Pulmonary artery endothelial cell (primary cell): ENCODE measurements at places on chromosomes 6 and 20.

DNA sequence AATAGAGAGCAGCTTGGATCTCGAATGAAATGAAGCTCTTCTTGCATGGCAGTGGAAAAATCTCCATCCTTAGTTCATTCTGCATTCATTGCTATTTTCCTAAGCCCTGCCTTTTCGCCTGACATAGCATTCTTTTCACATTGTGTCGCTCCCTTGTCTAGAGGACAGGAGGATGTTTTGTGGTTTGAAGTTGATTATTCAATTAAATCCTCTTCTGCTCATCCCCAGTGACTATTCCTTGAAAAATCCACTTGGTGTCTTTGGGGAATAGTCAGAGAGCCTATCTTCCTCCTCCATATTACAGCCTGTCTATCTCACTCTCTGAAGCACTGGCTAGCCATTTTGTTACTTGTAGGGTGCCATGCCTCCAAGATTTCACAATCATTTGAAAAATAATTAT, 161.2 kb downstream of the KLHL32 start:
- no peak for DNase-seq

GRCh38 chr6:158311193-158311592, 1.1 kb upstream of the TULP4 start:
- no peak for DNase-seq

DNA sequence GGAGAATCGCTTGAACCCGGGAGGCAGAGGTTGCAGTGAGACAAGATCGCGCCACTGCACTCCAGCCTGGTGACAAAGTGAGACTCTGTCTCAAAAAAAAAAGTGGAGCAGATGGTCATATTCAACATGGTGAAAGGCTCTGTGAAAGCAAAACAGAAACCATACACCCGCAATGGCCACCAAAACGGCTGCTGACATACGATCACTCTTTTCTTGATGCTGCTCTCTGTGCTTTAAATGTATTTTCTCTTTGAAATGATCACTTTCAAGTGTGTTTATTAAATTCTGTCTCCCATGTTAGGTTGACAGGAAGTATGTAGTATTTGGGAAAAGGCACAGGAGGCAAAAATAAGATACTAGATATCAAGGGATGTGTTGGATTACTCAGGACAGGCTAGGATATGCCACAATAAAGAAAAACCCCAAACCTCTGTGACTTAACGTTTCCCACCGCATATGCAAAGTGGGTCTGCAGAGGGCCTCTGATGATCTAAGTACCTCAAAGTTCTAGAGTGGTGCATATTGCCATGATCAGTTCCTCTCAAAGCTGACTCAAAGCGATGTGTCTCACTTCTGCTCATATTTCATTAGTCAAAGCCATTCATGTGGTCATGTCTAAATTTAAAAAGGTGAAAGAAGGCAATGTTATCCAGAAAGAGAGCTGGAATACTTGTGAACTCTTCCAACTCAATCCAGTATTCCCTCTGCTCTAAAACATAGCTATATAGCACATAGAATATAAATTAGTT, 155.1 kb upstream of the SOX4 start:
- DNase-seq, result no peak

GRCh38 chr6:53162606-53163005, 14.0 kb upstream of the GCM1 start:
- no peak for DNase-seq

- no peak for DNase-seq
Observed at GRCh38 chr6:106316375-106316766, 9.2 kb downstream of the ATG5 start.

DNA sequence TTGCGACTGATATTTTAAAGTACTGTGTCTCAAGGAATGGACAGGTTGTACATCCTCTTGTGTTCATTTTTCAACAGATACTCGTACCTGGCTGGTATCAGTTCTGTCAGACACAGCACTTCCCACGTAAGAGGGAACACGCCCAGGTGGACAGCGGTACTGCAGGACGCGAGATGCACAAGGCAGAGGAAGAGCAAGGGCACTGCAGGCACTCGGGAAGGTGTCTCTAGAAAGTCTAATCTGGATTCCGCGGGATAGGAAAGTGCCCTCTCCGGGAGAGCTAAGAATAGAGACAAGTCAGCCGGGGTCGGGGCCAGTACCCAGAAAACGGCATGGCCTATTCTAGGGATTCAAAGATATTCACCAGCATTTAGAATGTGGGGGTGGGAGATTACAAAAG, 94.2 kb upstream of the MBOAT1 start:
- no peak for DNase-seq

DNA sequence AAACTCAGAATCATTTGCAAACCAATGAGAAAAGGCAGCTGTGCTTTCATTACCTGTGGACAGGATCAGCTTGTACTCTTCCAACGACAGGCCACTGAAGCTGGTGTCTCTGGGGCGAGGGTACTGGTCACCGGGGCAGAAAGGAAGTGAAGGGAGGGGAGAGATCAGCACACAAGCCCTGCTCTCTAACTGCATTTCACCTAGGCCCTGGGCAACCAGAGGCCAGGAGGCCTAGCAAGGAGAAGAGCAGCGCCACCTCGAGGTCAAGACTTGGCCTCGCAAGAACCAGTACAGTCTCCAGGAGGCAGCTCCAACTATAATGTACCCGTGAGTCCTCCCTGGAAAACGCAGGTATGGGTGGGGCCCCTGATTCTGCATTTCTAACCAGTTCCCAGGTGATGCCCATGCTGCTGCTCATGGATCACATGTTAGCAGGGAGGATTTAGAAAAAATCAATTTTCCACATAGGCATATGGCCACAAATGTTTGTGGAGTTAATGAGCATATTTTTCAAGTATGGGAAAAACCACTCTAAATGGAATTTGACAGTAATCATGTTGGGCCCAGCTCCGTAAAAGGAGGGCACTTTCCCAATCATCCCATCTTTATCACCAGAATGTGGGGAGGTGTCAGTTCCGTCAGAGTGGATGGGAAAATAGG, 11.0 kb downstream of the UQCC2 start:
- peak; percentile 53 for DNase-seq

DNA sequence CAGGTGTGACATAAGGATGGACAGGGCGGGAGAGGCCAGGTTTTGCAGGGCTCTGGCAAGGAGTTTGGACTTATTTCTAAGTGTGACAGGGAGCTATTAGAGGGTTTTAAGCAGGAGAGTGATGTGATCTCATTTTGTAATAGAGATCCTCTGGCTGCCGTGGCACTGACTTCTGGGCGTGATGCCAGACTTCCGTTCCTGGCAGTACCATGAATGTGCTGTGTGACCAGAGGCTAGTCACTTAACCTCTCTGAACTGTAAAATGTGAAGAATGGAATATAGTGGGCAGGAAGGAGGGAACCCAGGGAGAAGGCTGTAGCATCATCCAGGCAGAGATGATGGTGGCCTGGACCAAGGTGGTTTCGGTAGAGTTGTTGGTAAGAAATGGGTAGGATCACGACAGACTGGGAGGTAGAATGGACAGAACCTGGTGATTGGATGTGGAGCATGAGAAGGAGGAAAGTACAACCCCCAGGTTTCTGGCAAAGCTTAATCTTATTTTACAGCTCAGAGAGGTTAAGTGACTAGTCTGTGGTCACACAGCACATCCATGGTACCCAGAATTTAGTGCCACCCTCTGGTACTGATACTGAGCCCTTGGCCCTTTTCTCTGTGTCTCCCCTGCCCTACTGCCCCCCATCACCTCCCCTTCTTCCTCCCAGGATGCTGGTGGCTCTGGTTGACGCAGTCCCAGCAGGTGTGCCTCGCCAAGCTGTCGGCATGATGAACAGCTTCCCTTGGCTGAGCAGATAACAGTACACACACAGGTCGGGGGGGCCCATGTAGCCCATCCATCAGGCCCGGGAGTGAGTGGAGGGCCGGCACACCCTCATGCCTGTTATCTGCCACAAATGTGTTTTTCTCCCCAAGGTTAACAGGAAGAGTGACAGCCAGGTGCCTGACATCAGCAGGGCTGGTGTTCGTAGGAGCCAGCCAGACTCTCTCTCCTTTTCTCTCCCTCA, 52.9 kb upstream of the CTNNBL1 start:
- DNase-seq, result no peak

DNA sequence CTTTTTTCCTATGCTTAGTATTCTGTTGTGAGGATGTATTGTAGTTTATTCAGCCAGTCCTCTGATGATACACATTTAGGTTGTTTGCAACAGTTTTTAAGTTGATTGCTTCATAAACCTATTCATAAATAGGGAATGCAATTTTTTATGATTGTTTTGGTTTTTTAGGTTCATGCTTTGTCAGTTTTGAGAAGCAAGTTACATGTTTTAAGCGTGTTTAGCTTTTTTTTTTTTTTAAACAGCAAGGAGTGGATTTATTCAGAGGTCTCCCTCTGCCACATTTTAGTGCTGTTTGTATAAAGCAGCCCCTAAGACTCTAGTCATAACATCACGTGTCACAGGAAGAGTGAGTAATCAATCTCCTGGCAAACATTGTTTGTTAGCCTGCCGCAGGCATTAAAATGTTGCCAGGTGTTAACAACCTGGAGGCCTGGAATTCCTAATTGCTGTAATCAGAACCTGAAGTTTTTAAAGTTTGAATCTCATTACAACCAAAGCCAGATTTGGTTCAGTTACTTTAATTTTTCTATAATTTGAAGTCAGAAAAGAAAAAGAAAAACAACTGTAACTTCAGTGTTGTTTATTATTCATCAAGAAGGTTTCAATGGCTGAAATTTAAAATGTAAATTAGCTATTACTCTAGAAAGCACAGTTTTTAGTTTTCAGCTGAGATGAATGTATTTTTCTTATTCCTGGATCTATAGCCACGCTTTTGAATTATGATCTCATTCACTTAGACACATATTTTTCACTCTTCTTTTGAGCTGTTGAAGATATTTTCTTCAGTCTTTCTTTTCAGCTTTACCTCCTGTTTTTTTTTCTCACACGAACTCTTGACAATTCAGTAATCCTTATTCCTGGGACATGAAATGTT, 59.2 kb downstream of the KCNS1 start:
- DNase-seq, result peak; percentile 67

GRCh38 chr6:112595841-112596240, 248.7 kb downstream of the RFPL4B start:
- DNase-seq, result no peak

DNA sequence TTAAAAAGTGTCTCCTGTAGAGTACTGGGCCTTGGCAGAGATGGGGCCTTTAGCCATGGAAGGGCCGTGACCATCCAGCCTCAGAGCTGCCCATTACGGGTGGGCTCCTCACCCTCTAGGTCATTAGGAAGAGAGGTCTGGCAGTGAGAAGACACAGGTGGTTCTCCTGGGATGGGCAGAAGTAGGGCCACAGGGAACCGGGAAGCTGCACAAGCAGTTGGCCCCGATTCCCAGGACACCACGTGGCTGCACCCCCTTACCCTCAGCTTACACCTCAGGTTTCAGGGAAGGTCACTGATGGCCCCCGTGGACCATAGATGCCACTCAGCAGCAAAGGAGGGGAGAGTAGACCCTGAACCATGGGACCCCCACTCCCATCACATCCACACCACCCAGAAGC, 1.6 kb downstream of the RAET1G start:
- no peak for DNase-seq

DNA sequence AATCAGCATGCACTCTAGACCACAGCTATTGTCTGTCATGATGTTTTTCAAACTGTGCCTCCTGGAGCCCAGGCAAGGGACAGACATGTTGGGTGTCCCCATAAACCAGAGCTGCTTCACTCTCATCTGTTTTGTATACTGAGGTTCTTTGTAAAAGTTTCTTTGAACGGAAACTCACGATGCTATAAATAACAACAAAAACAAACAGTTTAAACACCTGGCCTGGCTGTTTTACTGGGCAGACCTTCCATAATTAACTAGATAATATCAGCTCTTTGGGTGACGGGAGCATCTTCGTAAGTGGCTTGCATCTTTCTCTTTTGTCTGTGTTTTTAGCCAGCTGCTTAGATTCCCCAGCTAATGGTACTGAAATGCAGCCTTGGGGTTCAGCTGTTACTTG, 190.3 kb downstream of the ZDHHC14 start:
- no peak for DNase-seq

DNA sequence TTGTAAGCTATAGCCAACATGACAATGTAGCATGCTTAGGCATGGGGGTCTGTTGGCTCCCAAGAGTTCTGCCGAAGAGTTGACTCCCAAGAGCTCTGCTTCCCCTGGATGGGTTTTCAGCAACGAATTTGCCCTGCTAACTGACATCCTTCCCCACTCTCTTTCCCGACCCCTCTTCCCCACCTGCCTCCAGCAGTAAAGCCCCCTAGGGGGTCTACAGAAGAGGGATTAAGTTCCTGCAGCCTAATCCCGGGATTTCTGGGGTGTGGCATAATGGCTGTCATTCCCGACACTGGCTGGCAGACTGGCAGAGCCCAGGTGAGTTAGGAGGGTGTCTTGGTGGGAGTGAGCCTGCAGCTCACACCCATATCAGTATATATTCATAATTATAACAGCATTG, 121.0 kb upstream of the ZNF184 start:
- DNase-seq, result no peak

GRCh38 chr20:40939667-40940066, 89.0 kb upstream of the TOP1 start:
- DNase-seq, result no peak

DNA sequence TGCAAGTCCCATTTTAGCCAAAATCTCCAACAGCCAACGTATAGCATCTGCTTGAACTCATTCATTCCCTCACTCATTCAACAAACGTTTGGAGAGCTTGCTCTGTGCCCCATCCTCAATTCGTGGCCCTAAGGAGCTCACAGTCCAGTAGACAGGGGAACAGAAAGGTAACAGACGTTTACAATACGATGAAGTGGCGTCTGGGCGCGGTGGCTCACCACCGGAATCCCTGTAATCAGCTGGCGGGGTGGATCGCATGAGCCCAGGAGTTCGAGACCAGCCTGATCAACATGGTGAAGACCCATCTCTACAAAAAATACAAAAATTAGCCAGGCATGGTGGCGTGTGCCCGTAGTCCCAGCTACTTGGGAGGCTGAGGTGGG, 790 bp upstream of the E2F1 start:
- DNase-seq, result no peak

DNA sequence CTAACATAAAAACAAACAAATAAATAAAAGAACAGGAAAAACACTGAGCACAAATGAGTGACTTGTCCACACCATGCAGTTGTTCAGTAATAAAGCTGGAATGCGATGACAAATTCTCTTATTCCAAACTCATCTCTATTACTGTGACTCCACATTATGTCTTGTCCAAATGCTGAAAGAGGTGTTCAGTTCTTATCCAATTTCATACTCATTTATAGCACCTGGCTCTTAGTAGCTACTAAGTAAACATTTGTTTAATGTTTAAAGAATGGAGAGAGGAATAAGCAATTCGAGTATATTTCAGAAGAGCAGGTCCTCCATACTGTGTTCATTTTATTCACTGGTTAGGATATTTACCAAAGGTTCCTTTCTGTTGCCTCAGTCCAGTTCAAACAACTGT, 439.0 kb upstream of the JAG1 start:
- DNase-seq, result no peak
